ENCODE measurements at places on chromosomes 2 and 18. TPM values are rescaled to one million over a fixed set of nuclear protein-coding genes. Genes with fewer than 3 reads are reported as not detected.
A peak's percentile ranks its signal among the peaks of the same experiment; 100 is the strongest.

Gene TEKT4
- not detected for total RNA-seq

Gene CLEC4F
- total RNA-seq, result not detected

GRCh38 chr2:121860033-121860757 is 104.7 kb downstream of the TSN start:
- no peak overlapping the region for H3K4me3 ChIP-seq
- H3K36me3 ChIP-seq, result no peaks in the 10 kb centered on the region
- H3K27me3 ChIP-seq, result peaks cover 85% of the 10 kb centered on the region
- H3K4me1 ChIP-seq, result no peaks in the 10 kb centered on the region

DNA sequence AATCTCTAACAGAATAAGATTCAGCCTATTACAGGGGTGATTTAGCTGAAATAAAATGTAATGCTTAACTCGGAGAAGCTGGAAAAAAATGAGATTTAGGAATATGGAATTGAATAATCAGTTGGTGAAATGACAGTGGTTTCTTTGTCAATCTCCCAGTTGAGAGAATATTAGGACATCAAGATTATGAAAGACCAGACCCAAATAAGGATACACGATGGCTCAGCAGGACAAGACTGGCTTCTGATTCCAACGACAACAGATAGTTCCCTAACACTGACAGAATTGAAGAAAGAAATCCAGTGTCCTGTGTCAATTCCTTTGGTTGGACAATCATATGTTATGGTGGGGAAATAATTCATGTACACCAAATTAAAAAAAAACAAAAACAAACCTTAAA is 55.8 kb downstream of the HRH4 start:
- no peaks in the 10 kb centered on the region for H3K4me1 ChIP-seq
- peaks cover 85% of the 10 kb centered on the region for H3K27me3 ChIP-seq
- no peaks in the 10 kb centered on the region for H3K36me3 ChIP-seq
- no peak for DNase-seq
- no peak overlapping the region for H3K27ac ChIP-seq

- H3K27me3 ChIP-seq, result no peaks in the 10 kb centered on the region
- no peaks in the 10 kb centered on the region for H3K36me3 ChIP-seq
- H3K27ac ChIP-seq, result no peak overlapping the region
These were observed 104.2 kb upstream of the PID1 start for GRCh38 chr2:229375251-229375650.

- no peak for DNase-seq
- H3K27ac ChIP-seq, result no peak overlapping the region
- peaks cover 21% of the 10 kb centered on the region for H3K36me3 ChIP-seq
- no peaks in the 10 kb centered on the region for H3K4me1 ChIP-seq
- H3K27me3 ChIP-seq, result no peaks in the 10 kb centered on the region
These were observed 4.3 kb downstream of the ITPRIPL1 start for GRCh38 chr2:96329456-96329855.

DNA sequence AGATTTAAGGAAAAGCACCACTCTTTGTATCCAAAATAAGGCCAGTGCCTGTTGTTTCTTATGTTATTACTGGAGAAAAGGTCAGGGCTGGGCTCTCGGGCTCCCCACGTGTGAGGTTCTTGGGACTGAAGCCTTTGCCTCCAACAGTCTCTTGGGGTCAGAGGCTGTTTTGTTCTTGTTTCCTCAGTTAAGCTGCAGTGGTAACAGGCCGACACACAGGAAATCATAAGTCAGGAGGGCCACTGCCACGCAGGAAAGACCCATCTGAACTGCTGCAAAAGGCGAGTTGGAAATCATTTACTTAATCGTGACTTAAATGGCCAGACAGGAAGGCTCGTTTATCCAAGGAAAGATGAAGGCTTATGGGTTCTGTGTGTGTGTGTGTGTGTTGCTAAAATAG is 30.3 kb upstream of the IL37 start:
- peak overlapping the region; percentile 83 for H3K27ac ChIP-seq
- DNase-seq, result no peak
- peaks cover 63% of the 10 kb centered on the region for H3K4me1 ChIP-seq
- H3K27me3 ChIP-seq, result no peaks in the 10 kb centered on the region
- H3K4me3 ChIP-seq, result no peak overlapping the region

DNA sequence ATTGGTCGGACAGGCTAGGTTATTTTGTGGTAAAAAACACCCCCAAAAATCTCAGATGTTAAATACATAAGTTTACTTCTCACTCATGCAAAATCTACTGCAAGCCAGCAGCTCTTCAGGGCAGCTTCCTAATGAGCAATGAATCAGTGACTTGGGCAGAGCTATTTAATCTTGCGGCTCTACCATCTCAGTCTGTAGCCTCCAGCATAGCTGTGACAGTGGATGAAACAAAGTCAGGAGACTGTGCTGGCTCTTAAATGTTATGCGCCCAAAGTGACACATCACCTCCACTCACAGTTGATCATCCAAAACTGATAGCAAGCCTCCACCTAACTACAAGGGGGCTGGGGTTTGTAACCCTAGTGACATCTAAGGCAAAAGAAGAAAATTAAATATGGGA is 571.9 kb downstream of the METTL4 start:
- no peak overlapping the region for H3K27ac ChIP-seq
- peaks cover 13% of the 10 kb centered on the region for H3K4me1 ChIP-seq
- H3K27me3 ChIP-seq, result no peaks in the 10 kb centered on the region
- no peak for DNase-seq

Measured in Calu3 (cell line).